ENCODE measurements at places on chromosomes 2 and 18. TPM values are rescaled to one million over a fixed set of nuclear protein-coding genes. Genes with fewer than 3 reads are reported as not detected.
A peak's percentile ranks its signal among the peaks of the same experiment; 100 is the strongest.

COL3A1 gene
- not detected for total RNA-seq

EVX2 gene
- total RNA-seq = not detected

CYS1 gene
- not detected for total RNA-seq

APCDD1 gene
- not detected for total RNA-seq

- no peak for DNase-seq
Measured at GRCh38 chr2:101793277-101793969, 95.9 kb downstream of the MAP4K4 start.

DNA sequence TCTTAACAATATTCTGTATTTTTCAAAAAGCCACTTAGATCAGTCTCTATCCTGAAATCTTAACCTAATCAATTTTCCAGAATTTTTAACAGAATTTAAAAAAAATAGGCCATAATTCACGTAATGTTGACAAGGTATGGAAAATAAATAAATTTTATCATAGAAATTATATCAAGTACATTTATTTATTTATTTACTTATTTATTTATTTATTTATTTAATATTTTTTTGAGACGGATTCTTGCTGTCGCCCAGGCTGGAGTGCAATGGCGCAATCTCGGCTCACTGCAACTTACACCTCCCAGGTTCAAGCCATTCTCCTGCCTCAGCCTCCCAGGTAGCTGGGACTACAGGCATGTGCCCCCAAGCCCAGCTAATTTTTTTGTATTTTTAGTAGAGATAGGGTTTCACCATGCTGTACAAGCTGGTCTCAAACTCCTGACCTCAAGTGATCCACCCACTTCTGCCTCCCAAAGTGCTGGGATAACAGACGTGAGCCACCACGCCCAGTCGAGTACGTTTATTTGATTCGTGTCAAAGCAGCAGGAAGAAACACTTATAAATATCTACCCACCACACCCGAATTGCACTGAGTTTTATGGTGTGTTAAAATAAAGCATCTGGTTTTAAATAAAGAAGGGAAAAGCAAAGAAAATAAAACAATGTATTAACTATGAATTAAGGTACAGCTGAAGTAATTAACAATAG, 60.1 kb downstream of the DSC3 start:
- no peak for DNase-seq

GRCh38 chr2:108787216-108787541, 608 bp downstream of the CCDC138 start:
- DNase-seq = peak; percentile 33

DNA sequence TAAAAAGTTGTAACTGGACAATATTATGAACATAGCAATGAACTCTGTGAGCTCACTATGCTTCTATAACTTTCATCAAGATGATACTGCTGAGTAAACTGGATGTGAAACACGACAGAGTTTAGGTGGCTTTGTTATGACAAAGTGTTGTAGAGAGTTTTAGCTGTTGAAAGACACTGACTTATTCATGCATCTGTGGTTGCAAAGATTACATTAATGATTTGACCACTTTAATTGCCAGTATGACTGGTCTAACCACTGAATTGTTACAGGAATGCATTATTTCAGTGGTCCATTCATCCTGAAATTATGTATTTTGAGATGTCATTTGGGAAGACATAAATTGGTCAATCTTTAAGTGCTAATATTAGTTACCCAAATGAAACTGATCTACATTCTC, 117.9 kb downstream of the SPHKAP start:
- DNase-seq = no peak

DNA sequence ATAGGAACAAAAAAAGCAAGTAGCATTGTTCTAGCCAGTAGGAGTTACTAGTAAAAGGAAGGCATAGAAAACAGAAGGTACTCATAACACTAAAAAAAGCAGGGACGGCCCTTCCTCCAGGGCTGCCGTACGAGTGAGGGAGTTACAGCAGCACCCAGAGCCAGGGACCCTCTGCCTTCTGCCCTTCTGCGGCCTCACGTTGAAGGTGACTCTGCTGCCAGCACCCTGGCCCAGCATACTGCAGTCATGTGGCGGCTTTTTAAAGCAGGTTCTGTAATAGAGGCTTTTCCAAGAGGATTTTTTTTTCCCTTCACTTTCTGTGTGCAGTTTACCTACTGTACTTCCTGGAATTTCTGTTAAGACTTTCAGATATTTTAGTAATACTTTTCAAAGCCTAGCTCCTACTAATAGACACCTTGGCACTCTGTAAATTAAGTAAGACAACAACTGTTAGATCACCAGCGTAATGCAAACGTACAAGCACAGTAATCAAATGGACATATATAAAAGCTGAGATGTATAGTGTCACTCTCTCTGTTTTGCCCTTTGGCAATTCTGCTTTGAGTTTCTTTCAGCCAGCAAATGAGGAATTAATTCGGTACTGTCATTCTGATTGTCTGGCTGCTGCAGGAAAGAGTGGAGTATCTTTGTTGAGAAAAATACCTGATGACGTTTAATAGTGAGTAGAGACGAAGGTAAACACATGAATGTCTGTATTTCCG, 161.5 kb downstream of the PTGR3 start:
- DNase-seq = no peak

GRCh38 chr2:138277062-138277461, 224.5 kb upstream of the SPOPL start:
- peak; percentile 2 for DNase-seq

GRCh38 chr2:3785220-3785889, 82.0 kb downstream of the DCDC2C start:
- peak; percentile 50 for DNase-seq

GRCh38 chr2:203781151-203781550, 74.7 kb downstream of the CD28 start:
- DNase-seq = no peak

DNA sequence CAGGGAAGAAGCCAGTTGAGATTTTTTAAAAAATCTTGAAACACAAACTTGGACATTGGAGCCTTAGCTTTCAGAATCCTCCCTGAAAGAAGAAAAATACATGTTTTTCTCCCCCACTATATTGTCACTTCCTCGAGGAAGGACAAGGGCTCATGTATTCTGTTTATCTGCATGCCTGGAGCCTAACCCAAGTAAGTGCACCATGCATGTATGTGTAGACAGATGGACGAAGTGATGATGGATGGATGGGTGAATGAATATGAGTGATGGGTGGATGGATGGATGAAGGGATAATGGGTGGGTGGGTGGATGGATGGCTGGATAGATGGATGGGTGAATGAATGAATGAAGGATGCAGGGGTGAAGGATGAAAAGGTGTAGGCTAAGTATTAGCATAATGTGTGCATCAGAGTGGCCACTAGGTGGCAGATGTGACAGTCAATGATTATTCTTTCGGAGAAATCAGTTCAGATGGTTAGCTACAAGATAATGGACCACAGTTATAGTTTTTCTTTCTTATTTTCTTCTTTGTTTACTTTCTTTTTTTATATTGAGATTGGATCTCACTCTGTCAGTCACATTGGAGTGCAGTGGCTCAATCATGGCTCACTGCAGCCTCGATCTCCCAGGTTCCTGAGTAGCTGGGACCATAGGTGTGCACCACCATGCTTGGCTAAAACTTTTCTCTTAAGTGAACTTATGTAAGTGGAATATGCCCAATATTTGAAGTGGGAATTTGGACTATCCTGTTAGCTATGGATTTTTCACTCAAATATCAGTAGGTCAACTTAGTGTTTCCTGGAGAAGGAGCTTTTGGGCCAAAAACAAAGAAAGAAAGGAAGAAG, 18.5 kb upstream of the CCDC93 start:
- peak; percentile 69 for DNase-seq

DNA sequence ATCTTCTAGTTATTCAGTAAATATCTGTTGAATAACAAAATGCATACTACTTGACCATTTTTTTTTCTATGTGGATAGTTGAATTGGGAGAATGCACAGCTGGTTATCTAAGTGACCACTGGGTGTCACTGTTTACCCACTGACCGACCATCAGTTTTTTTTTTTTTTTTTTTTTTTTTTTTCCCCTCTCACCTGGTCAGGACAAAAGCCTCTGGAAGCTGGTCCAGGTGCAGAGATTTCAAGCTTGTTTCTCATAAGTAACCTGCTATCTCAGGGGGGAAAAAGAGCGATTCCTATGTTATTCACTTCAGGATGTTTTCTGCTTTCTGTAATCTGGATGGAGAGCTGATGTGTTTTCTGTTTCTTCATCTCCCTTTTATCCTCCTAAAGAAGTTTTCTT, 256.0 kb downstream of the DCDC2C start:
- DNase-seq = peak; percentile 56

GRCh38 chr2:204505946-204506345, 39.3 kb upstream of the PARD3B start:
- DNase-seq = no peak

GRCh38 chr2:112669667-112670066, 23.9 kb downstream of the SLC20A1 start:
- DNase-seq = no peak

GRCh38 chr18:46418663-46419260, 238.3 kb downstream of the LOXHD1 start:
- no peak for DNase-seq

All from HT-29 (cell line).